NCI-H1930 (cell line): ENCODE measurements at places on chromosomes 2 and 18.

DNA sequence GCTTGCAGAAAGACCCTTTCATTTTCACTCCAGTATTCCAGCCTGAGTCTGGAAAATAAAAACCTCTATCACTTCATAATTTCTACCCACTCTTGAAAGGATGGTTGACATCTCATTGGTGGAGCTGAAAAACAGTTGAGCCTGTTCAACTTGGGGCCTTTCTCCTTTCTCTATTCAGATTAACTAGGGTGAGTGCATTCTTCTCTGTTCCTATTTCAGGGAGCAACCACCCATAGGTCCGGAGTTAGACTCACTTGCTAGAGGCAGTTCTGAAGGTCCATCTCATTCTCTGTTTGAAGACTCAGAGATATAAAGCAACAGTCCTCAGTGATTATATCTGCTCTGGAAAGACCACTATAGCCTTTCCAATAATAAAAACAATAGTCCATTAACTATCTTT lies 167.9 kb upstream of the SPOPL start:
- no peak for DNase-seq

- no peak for DNase-seq
Measured at GRCh38 chr18:79732721-79733025, 53.1 kb downstream of the CTDP1 start.

DNA sequence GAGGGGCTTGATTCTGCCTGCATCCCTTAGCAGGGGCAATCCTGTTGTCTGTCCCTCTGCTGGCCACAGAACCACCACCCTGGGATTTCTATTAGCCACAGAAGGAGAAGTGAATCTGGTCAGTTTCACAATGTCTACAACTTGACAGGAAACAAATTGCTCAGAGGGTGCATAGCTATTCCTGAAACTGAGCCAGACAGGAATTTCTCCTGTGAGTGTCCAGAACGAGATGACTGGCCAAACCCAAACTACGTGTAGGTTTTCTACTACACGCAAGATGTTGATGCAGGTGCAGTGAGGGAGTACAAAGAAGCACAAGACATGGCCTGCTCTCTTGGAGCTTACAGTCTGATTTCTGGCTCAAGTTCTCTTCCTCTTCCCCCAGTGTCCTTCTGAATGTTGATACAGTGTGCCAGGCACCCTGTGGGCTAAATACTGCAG lies 201.9 kb downstream of the CLIP4 start:
- no peak for DNase-seq

GRCh38 chr18:61931654-61932379 lies 39.0 kb upstream of the RNF152 start:
- no peak for DNase-seq

- DNase-seq: no peak
Measured at GRCh38 chr18:31791817-31792579, 31.3 kb upstream of the SLC25A52 start.

DNA sequence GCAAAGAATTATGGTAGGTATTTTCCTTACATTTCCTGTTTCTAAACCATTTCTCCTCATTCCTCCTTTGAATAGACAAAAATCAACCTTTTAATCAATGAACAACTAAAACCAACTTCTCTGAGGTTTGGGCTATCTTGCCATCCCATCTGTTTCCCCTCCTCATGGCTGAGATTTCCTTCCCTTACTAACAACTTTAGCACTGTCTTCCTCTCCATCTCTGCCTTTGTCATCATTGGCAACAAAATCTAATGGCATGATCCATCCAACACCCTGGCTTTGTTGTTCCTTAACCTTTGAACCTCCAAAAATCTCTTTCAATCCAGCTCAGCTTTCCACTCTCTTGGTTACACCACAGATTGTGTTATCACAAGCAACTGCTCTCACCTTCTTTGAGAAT lies 95.3 kb upstream of the FAM136A start:
- no peak for DNase-seq
